ENCODE measurements at places on chromosomes 3 and 15.
A peak's percentile ranks its signal among the peaks of the same experiment; 100 is the strongest.

DNA sequence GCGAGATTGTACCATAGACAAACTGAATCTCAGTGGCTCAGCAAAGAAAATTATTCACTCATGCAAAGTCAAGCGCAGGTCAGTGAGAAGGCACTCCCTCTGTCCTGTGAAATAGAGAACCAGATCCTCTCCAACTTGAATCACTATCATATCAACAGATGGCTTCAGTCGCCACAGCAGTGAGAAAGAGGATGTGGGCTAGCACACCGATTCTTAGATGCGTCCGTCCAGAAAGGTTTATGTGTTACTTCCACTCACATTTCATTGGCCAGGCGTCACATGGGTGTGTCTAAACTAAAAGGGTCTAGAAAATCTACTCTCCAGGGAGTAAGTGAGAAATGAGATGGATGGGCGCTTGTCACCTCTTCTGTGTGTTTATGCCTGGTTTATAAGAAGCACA, 141.6 kb upstream of the KBTBD8 start:
- DNase-seq = no peak

- DNase-seq = no peak
These were observed 57.7 kb downstream of the SUMF1 start for GRCh38 chr3:4409415-4409814.

- DNase-seq = no peak
These were observed 25.4 kb downstream of the GOLGB1 start for GRCh38 chr3:121724130-121724529.

- DNase-seq = no peak
These were observed 255.9 kb upstream of the ICE2 start for GRCh38 chr15:60734851-60735250.

GRCh38 chr15:100308608-100309007, 33.2 kb downstream of the ADAMTS17 start:
- no peak for DNase-seq

GRCh38 chr15:35691891-35692867, 146.2 kb upstream of the DPH6 start:
- DNase-seq = no peak

GRCh38 chr3:106309274-106309673, 440.5 kb upstream of the CBLB start:
- DNase-seq = no peak

DNA sequence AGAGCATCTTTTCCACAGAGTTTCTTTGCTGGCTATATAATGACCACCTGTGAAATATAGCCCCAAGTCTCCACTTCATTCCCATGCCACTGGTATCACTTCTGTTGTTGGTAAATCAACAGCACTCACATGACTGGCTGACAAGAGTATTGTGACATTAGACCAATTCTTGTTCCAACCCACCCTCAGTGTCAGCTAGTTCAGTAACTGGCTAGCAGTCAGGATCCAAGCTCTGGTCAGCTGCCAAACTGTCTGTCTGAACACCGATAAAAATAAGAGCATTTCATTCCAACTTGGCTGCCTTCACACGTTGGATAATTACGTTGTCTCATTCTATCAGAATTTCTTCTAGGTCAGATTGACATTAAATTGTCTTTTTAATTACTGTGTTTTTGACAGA, 166.5 kb downstream of the USP13 start:
- DNase-seq = no peak

DNA sequence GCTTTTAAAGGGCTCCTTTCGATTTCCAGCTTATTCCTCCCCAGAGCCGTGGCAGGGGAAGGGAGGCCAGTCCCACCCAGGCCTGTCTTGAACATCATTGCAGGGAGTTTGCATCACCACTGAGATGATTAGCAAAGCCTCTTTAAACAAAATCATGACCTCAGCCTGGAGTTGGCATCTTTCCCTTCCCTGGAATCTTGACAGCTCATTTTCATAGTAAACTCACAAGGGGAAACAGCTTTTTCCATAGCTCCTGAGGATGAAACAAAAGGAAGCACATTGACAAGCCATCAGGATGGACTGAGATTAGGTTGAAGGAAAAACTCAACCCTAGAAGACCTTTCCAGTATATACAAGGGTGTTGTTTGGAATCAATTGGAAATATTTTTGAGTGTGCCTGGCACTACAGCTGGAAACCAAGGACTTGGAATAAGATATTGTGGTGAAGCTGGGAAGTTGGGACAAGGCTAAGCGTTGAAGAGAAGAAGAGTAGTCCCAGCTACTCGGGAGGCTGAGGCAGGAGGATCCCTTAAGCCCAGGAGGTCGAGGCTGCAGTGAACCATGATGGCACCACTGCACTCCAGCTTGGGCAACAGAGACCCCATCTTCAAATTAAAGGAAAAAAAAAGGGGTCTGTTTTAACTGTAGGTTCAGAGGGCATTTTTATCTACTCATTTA, 3.1 kb upstream of the LARP6 start:
- DNase-seq = no peak

- DNase-seq = no peak
These were observed 694 bp downstream of the PLAAT1 start for GRCh38 chr3:193241716-193242115.

DNA sequence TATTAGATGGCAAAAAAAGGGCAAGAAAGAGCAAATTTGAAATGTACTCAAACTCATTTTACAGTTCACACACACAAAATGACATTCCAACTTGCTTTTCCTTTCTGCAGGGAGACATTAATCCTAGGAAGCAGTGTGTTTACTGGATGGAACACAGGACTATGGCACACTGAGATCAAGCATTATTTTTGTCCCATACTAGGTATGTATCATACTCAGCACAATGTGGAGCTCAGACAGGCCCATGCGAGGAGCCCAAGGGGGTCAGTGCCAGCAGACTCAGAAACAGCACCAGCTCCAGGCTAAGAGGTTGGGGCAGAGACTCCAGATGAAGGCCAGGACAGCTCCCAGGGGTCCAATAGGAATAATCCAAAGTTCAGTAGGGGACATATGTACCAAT, 30.8 kb upstream of the SLC35G2 start:
- no peak for DNase-seq

- DNase-seq = no peak
These were observed 324.0 kb downstream of the UACA start for GRCh38 chr15:70439304-70439877.

GRCh38 chr15:98617328-98617980, 30.9 kb upstream of the IGF1R start:
- no peak for DNase-seq

- DNase-seq = no peak
These were observed 6.0 kb downstream of the MINDY2 start for GRCh38 chr15:58777107-58777506.

- no peak for DNase-seq
These were observed 109.2 kb downstream of the TMEM266 start for GRCh38 chr15:76169018-76169417.

DNA sequence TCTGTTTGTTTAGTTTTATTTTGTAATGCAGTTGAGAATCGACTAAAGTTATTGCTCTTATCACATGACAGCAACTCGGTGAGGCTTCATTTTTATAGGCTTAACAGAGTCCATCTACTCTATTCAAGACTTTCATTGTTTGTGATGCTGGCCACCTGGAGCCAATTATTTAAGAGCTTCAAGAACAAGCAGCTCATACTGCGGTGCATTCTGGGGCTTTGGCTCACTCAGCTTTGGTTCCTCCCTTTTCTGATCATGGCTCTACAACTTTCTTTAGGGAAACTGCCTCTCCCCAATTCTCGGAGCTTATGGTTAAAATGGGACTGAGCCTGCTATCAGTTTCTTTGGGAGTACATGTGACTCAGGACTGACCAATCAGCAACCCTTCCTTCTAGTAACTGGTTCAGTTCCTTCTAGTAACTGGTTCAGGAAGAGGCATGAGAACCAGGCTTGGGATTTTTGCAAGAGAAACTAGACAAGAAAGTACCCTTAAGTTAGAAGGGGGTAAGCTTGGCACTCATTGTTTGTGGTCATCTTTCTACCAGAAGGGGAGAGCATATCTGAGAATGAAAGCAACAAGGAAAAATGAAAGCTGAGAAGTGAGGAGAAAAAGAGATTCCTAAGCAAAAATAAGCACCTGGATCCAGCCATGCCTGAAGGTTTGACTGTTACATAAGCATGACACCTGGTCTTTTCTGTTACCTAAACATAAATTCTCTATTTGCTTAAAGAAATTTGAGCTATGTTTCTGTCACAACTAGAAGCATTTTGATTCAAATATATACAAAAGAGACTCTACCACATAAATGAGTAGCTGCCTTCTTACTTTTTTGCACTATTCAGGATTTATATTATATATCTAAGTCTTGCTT, 24.1 kb upstream of the ARHGEF3 start:
- no peak for DNase-seq

- DNase-seq = no peak
These were observed 284.8 kb downstream of the OTOL1 start for GRCh38 chr3:161781381-161781780.

- DNase-seq = peak; percentile 15
These were observed 138.0 kb downstream of the FBN1 start for GRCh38 chr15:48507416-48508065.

GRCh38 chr15:94174399-94174802, 57.0 kb upstream of the MCTP2 start:
- no peak for DNase-seq

- no peak for DNase-seq
These were observed 4.6 kb downstream of the ANAPC13 start for GRCh38 chr3:134481166-134481565.

DNA sequence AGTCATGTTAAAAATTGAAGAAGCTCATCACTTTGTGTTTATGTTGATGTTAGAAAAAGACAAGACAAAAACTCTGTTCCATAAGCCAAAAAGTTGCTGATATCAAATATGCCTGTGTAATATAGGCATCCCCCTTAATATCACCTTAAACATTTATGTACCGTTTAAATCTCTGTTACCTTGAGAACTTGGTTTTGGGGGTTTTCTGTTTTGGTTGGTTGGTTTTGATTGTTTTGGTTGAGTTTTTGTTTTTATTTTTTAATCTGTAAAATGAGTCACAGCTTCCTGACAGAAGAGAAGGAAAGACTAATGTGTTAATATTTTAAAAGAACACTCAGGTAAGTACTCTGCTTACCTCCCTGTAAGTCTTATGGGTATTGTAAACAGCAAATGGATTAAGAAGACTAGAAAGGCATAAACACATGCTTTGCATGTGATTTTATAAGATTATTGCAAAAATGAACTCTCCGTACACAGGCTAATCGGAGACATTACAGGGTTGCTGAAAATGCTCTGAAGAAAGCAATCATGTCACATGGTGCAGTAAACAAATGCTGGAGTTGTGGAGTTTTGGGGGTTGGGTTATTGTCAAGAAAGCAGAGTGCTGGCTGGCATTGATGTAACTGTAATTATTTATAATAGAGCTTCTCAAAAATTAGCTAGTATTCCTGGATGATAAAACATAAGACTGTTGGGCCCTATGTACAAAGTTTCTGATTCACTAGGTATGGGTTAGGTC, 69.5 kb upstream of the MBNL1 start:
- DNase-seq = no peak

GRCh38 chr3:161388855-161389254, 17.5 kb upstream of the SPTSSB start:
- no peak for DNase-seq

- DNase-seq = no peak
These were observed 137.3 kb downstream of the KCNMB2 start for GRCh38 chr3:178673529-178673928.

GRCh38 chr3:143123353-143123984, 3.9 kb downstream of the CHST2 start:
- no peak for DNase-seq

DNA sequence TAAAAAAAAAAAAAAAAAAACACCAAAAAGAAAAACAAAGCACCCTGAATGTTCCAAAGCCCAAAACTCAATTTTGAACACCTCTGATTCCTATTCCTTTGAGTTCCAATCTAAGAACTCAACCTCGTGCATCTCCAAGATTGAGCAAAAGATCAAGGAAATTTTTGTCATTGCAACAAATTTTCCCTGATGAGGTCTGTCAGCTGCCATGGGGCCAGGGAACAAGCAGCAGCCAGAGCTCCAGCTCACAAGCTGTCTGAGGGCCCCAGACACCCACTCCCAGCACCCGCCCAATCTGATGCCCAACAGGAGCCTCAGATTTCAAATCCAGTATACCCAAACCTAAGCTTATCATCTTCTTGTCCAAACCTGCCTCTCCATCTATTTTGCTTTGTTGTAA, 87.6 kb upstream of the ACP3 start:
- no peak for DNase-seq

GRCh38 chr3:57963811-57964346, 44.3 kb upstream of the FLNB start:
- DNase-seq = no peak

GRCh38 chr3:7393944-7394605, 533.2 kb downstream of the GRM7 start:
- DNase-seq = no peak

DNA sequence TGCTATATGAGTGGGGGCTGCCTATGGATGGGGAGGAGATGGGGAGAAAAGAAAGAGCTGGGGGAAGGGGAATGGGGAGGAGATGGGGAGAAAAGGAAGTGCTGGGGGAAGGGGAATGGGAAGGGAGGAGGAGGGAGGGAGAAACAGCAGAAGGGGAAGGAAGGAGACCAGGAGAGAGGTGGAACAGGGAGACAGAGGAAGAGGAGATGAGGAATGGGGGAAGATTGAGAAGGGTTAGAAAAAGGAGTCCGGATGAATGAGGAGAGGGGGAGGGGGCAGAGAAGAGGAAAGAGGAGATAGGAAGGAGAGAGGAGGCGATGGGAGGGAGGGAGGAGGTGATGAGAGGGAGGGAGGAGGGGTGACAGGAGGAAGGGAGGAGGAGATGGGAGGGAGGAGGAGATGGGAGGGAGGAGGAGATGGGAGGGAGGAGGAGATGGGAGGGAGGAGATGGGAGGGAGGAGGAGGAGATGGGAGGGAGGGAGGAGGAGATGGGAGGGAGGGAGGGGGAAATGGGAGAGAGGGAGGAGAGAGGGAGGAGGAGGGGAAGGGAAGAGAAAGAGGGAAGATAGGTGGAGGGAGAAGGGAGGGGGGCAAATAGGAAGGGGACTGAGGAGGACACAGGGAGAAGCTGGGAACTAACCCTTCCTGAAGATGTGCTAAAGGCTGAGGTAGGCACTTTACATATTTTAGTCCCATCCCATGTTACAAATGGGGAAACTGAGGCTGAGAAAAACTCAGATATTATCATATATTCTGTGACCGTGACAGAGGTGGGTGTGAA, 6.6 kb upstream of the BCL2L10 start:
- no peak for DNase-seq

- no peak for DNase-seq
These were observed 343.3 kb downstream of the GRM7 start for GRCh38 chr3:7203969-7204847.
